PC-9 (cell line): ENCODE measurements at places on chromosomes 4 and X. TPM values are rescaled to one million over a fixed set of nuclear protein-coding genes. Genes with fewer than 3 reads are reported as not detected.

- DNase-seq, result peak; percentile 78
Observed at GRCh38 chrX:119757979-119758730, at the start of gene SOWAHD. SOWAHD (plus strand) TSS chrX:119758588; CDS start chrX:119758668, 80 bp downstream.

- no peak for DNase-seq
Observed at GRCh38 chr4:155973639-155974475, 20.2 kb upstream of the CTSO start.

- DNase-seq, result no peak
Observed at GRCh38 chrX:42686296-42686695, 91.7 kb downstream of the PPP1R2C start.

DNA sequence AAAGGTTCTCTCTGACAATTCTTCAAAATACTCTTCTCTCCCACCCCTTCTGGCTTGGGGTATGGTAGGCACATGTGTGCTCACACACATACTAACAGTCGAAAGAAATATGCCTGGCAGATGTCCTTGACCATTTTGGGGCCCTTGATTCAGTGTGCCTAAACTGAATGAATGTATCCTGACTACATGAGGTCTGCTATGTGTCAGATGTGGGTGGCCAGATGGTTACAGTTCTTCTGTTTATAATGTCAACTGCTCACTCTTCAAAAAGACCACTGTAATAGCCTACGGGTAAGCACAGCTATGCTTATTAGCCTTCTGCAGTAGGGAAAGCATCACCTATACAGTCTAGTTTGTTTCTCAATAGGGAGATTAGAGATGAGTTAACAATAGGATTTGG is 63.7 kb upstream of the VEGFC start:
- DNase-seq, result no peak

DNA sequence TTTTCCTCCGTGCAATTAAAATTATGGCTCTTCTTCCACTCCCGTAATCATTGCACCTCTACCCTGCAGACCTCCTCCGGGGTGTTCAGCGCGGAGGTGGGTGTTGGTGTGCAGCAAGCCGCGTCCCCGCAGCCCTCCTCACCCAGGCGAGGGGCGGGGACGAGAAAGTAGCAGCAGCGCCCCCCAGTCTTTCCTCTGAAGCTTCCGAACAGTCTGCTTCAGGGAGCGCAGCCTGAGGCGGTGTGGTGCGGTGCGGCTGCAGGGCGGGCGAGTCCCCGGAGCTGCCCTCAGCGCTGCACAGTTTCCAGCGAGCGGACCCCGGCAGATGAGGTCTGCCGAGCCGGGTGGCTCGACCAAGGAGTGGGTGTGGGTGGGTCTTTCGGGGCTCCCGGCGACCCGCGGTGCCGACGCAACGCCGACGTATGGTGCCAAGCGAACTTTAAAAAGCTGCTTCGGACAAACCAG is at the start of gene FRAS1:
Gene FRAS1 (plus strand): TSS at position 189 of the 465 bp plus-strand sequence. CDS start 687 bp downstream, outside the sequence.
- no peak for DNase-seq

- no peak for DNase-seq
Observed at GRCh38 chrX:30060718-30061117, 154.6 kb upstream of the MAGEB2 start.

- no peak for DNase-seq
Observed at GRCh38 chrX:23369027-23369426, 34.4 kb downstream of the PTCHD1 start.

- DNase-seq, result no peak
Observed at GRCh38 chr4:126799416-126799815, 833.3 kb upstream of the INTU start.

DNA sequence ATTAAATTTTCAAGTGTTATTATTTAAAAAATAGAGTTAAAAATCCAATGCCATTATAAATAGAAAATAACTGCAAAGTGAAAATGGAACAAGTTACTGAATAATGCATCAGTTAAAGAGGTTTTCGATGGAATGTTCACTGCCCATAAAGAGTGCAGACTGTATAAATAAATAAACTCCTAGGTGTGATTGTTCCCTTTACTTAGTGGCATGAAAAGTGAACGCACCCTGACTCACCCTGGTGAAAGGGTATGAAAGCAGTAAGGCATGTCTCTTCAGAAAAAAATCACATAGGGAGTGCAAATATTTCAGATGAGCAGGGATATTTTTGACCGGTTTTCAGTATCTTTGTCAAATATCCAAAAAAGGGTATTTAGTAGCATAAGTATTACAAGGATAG is 387.8 kb downstream of the DCAF12L2 start:
- no peak for DNase-seq

DNA sequence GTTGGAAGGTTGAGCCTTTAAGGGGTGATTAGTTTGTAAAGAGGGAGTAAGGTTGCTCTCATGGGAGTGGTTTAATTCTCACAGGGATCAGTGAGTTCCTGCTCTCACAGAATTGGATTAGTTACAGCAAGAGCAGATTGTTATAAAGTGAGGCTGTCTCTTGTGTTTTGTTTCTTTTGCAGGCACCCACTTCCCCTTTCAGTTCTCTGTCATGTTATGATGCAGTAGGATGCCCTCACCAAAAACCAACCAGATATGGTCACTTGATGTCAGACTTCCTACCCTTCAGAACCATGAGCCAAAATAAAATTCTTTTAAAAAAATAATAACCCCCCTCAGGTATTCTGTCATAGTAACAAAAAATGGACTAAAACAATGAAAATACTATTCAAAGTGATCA is 19.9 kb upstream of the IGSF1 start:
- no peak for DNase-seq

GRCh38 chrX:72316408-72317110 is 10.8 kb upstream of the CITED1 start:
- DNase-seq, result no peak

- peak; percentile 71 for DNase-seq
Observed at GRCh38 chrX:107729558-107730297, 45.9 kb downstream of the TSC22D3 start.

- DNase-seq, result no peak
Observed at GRCh38 chr4:43990551-43990950, 458.1 kb downstream of the KCTD8 start.

- no peak for DNase-seq
Observed at GRCh38 chr4:19689511-19689910, 562.2 kb upstream of the SLIT2 start.

- DNase-seq, result no peak
Observed at GRCh38 chr4:59057804-59058203, 1947.6 kb upstream of the IGFBP7 start.

DNA sequence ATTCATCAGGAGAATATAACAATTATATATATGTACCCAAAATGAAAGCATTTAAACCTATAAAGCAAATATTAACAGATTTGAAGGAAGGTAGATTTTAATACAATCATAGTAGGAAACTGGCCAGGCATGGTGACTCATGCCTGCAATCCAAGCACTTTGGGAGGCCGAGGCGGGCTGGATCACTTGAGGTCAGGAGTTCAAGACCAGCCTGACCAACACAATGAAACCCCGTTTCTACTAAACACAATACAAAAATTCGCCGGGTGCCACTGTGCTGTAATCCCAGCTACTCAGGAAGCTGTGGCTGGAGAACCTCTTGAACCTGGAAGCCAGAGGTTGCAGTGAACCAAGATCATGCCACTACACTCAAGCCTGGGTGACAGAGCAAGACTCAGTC is 118.3 kb downstream of the KCNIP4 start:
- DNase-seq, result no peak

DNA sequence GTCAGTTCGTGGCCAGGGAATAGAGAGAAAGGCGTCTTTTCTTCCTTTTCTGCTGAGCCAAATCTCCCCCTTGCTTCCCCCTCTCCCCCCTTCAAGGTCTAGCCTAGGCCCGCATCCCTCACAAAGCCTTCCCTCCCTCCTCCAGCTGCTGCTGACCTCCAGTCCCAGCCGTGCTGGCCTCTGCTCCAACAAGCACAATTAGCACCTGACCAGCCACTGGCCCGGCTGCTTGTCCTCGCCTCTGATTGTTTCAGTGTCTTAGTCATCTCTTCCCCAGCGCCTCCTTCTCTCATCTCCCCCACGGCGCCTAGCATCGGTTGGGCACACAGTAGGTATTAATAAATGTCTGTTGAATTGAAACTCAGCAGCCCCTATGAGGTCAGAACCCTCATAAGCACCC is 4.2 kb downstream of the ELF4 start:
- no peak for DNase-seq

- no peak for DNase-seq
Observed at GRCh38 chr4:152522754-152523153, 13.1 kb downstream of the FBXW7 start.

DNA sequence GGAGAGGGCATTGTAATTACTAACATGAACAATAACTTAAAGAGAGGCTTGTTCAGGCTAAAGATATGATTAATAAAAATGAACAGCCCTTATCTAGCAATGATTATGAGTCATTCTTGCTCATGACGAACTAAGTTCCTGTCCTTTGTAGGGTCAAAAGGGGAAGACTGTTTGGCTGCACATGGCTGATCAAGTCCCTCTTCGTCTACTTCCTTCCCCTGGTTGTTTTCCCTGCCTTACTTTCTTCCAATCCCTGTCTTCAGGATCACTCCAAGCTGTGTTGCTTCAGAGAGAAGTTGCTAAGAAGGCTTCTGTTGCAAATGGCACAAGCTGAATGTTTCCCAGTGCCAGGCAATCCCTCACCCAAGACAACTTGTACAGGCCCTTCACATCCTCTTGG is 115.0 kb upstream of the HS3ST1 start:
- DNase-seq, result peak; percentile 83

- DNase-seq, result no peak
Observed at GRCh38 chr4:8316251-8316771, 46.8 kb downstream of the HTRA3 start.

- no peak for DNase-seq
Observed at GRCh38 chrX:7068939-7069367, 78.6 kb upstream of the STS start.

GRCh38 chr4:187449702-187450101 is 545.9 kb upstream of the ZFP42 start:
- DNase-seq, result no peak

- DNase-seq, result no peak
Observed at GRCh38 chrX:135454816-135455215, 33.1 kb downstream of the SMIM10L2A start.

GRCh38 chrX:22699581-22700091 is 300.1 kb upstream of the DDX53 start:
- DNase-seq, result no peak

DNA sequence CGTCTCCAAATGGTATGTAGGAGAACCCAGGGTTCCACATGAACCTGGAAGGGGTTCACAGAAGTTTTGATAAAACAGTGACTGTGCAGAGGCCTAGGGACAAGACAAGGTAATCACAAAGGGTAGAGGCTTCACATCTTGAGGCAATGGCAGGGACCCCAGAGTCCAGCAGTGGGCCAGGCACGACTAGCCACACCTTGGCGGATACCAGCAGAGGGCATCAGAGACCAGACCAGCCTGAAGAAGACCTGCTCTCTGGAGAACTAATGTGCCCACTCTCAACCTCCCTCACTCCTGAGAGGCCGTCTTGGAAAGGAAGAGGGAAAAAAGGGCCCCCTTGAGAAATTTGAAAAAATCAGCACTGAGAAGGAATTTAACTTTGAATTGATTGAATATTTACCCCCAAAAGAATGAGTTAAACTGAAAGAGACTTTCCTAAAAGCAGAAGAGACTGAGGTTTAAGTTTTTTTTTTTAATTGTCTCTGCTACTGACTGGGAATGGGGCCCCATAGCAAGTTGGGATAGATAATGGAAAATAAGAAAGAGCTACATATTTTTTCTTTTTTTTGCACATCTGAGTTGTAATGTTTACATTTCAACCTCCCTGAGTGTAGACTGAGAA is 243.8 kb upstream of the JADE1 start:
- DNase-seq, result no peak

GRCh38 chr4:145218251-145218650 is 37.9 kb upstream of the OTUD4 start:
- DNase-seq, result no peak

DNA sequence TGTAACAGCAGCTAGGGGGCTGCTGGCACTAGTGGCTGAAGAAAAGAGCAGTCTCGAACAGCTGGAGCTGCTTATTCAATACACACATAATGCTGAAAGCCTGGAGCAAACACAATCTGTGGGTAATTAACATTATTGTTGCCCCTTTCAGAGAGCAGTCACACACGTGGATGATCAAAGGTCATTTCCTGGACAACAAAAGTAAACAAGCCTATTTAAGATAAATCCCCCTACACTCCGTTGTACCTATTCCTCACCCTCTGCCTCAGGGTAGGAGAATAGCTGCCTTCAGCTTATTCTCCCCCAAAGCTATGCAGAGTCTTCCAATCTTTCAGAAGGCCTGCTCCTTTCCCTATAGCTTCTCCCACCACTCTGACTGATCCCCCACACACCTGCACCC is 803.9 kb downstream of the C4orf33 start:
- no peak for DNase-seq

- no peak for DNase-seq
Observed at GRCh38 chr4:153521999-153522801, 56.0 kb downstream of the TMEM131L start.

LRPAP1 gene
- 126 and 149 TPM in 2 replicates for total RNA-seq

PLRG1 gene
- total RNA-seq, result 60.8 and 80.7 TPM in 2 replicates

NWD2 gene
- not detected in 2 replicates for total RNA-seq

TENM3 gene
- not detected in 2 replicates for total RNA-seq

VEGFC gene
- total RNA-seq, result 8.7 and 8.8 TPM in 2 replicates

KLF8 gene
- 92.7 and 93.2 TPM in 2 replicates for total RNA-seq

RADX gene
- 0.20 and 0.53 TPM in 2 replicates for total RNA-seq

PITX2 gene
- 0.48 and 1.6 TPM in 2 replicates for total RNA-seq

CT45A3 gene
- total RNA-seq, result not detected in 2 replicates
